ENCODE measurements at places on chromosomes 12 and 14.
A peak's percentile ranks its signal among the peaks of the same experiment; 100 is the strongest.

- no peak for DNase-seq
Observed at GRCh38 chr12:108495823-108496579, 19.1 kb upstream of the FICD start.

- peak; percentile 35 for DNase-seq
Observed at GRCh38 chr14:52902971-52903619, 47.8 kb downstream of the FERMT2 start.

DNA sequence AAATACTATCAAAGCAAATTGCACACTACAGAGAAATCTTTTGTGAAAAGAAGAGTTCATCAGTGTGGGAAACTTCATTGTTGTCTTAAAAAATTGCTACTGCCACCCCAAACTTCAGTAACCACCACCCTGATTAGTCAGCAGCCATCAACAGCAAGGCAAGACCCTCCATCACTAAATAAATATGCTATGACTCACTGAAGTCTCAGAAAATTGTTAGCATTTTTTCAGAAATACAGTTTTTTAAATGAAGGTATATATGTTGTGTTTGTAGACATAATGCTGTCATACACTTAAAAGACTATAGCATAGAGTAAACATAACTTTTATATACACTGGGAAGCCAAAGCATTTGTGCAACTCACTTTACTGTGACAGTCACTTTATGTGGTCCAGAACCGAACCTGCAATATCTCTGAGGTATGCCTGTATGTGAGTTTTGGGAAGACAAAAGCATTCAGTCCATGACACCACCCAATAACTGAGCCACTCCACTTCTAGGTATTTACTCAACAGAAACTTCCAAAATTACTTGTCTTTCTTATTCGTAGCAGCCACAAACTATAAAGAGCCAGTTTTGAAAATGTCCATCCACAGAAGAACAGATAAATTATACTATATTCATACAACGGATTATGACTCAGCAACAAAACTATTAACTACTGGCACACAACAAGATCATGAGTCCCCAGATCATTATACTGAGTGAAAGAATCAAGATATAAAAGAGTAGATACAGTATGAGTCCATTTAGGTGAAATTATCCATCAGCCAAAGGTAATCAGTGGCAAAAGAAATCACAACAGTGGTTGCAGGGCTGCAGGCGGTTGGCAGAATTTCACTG, 649.6 kb downstream of the BCL11B start:
- peak; percentile 63 for DNase-seq

DNA sequence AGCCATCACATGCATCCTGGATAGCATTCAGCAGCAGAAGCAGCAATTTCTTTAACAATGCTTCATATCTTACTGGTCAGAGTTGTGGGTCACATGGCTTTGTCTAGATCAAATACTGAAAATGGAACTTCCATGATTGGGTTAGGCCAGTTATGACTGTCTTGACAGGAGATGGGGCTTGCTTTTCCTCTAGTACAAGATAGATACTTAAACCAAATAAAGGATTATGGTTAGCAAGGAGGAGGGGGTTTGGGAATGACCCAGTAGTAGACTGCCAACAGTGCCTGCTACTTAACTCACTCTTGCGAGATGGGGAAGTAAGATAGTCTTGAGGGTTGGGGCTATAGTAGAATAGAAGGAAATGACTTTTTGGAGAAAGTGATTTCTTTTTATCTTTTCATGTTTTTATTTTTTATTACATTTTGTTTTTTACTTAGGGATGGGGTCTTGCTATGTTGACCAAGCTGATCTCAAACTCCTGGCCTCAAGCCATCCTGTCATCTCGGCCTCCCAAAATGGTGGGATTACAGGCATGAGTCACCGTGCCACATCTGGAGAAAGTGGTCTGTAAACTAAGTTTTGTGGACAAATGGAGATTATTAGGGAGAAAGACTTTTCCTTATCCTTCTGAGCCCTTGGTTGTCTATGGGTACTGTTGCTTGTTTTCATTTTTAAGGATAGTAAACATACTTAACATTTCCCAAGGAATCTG, 37.6 kb downstream of the WNK1 start:
- no peak for DNase-seq

DNA sequence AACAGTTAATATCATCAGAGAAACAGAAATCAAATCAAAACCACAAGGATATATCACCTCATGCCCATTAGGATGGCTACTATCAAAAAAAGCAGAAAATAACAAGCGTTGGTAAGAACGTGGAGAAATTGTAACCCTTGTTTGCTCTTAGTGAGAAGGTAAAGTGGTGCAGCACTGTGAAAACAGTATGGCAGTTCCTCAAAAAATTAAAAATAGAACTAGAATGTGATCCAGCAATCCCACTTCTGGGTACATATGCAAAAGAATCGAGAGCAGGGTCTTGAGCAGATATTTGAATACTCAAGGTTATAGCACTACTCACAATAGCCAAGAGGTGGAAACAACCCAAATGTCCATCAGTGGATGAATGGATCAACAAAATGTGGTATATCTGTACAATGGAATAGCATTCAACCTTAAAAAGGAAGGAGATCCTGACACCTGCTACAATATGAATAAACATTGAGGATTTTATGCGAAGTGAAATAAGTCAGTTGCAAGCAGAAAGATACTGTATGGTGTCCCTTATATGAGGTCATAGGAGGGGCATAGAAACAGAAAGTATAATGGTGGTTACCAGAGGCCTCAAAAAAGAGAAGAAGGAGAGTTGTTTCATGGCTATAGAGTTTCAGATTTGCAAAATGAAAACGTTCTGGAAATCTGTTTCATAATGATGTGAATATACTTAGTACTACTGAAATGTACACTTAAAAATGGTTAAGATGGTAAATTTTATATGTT, 131.0 kb upstream of the EEA1 start:
- no peak for DNase-seq

DNA sequence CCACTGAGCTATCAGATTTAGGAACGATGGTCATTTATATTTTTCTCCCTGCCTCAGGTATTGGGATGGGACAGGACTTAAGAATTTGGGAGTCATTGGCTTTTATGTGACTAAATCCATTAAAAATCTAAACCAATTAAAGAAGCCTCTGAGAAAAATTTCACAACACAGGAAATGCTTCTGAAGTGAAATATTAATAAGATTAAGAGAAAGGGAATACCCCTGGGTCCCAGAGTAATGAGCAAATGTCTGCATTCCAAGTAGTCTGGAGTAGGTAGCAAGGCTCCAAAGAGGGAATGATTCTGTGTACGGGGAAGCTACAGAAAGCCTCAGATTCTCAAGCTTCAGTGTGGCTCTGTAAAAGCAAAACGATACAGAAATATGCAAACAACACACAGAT, 707 bp upstream of the MED6 start:
- peak; percentile 64 for DNase-seq

- DNase-seq: no peak
Observed at GRCh38 chr14:99249389-99249788, 22.6 kb downstream of the BCL11B start.

GRCh38 chr12:57899010-57899662, 42.2 kb upstream of the ATP23 start:
- DNase-seq: peak; percentile 61

Data from fibroblast of upper back skin (primary cell).